Subcutaneous preadipocyte (primary cell): ENCODE measurements at places on chromosomes 16 and 17. TPM values are rescaled to one million over a fixed set of nuclear protein-coding genes. Genes with fewer than 3 reads are reported as not detected.

EME1 gene
- total RNA-seq, result 9.4 and 10.3 TPM in 2 replicates

GPR179 gene
- under 0.01 TPM in 1 of 2 replicates, not detected in the other for total RNA-seq

GRN gene
- 180 and 246 TPM in 2 replicates for total RNA-seq

TBC1D3G gene
- total RNA-seq, result not detected in 2 replicates

ALOXE3 gene
- total RNA-seq, result not detected in 2 replicates

FOXJ1 gene
- under 0.01 TPM in 1 of 2 replicates, not detected in the other for total RNA-seq

CA7 gene
- not detected in 2 replicates for total RNA-seq

CANT1 gene
- total RNA-seq, result 55.5 and 67.2 TPM in 2 replicates
